Activated CD4-positive, alpha-beta T cell treated with anti-CD3 and anti-CD28 coated beads, Interleukin-2, amount 50 U/mL, for 48 hours (primary cell): ENCODE measurements at places on chromosomes 7 and 10.

GRCh38 chr10:22655312-22655981 is 58.9 kb downstream of the PIP4K2A start:
- no peak for DNase-seq

DNA sequence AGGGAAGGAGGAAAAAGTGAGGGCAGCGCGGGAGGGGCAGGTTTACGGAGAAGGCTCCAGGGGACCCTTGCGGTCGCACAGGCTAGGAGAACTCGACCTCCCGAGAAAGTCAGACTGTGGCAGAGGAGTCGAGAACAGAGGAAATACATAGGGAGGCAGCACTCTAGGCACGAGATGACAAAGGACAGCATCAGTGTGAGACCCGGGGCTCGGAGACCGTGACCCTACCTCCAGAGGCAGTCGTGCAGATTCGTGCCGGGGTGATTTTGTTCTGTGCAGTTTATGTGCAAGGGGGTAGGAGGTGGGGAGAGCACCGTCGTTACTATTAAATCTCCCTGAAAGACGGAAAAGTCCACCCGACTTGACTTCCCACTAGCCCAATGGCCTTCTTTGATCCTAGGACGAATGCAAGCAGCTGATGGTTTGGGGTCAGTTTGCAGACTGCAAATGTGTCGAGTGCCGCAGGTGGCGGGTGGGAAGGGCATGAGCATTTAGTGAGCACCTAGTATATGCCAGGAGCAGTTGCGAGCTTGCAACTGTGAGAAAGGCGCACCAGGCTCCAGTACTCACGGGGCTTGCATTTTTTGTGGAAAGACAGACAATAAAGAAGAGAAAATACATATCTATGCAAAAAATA is 674 bp upstream of the OSBPL3 start:
- peak; percentile 54 for DNase-seq

DNA sequence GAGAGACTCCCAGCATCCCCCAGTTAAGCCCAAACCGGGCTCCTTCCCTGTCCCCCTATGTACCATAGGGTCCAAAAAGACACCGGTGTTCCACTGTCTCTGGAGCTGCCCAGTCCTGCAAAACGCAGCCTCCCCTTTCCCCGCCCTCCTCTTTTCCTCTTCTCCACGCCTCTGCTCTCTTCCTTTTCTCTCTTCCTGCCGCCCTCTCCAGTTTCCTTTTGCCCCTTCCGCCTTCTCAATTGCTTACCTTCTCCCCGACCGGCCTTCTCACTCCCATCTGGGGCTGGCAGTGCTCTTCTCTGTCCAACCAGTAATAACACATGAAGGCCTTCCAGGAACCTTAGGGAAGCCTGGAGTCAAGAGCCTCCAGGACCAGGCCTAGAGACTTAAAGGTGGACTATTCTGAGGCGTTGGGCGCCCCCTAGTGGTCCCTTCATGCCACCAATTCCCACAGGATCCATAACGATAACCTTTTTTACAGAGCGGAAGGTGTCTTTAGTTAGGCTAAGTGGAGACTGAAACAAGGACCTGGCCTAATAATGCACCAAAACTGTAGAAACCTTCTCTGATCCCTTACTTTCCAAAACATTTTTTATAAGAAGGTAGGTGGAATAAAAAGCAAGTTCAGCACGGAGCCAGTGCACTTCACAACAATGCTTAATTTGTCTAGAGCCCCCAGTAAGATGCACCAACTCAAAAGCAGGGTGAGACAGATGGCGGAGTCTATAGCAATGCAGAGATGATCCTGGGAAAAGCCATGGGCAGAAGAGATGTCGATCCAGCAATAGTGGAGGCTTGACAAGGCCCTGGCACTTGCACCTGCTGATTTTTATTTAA is 27.2 kb upstream of the MSRB2 start:
- DNase-seq: peak; percentile 77

GRCh38 chr7:116246357-116246756 is 36.0 kb downstream of the TES start:
- DNase-seq: no peak

DNA sequence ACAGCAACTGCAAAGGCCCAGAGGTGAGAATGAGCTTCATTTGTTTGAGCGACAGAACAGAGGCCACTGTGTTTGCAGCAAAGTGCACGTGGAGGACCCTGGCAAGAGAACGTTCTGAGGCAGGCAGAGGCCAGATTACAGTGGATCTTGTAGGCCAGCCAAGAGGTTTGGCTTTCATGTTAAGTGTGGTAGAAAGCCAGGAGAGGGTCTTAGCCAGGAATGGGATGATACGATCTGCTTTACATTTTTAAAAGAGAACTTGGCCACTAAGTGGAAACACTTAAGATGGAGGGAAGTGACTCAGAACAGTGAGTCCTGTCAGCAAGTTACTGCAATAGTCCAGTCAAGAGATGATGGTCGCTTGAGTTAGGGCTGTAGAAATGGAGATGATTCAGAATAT is 4.6 kb downstream of the CCDC136 start:
- no peak for DNase-seq

GRCh38 chr10:5413012-5413938 is 918 bp downstream of the NET1 start:
- peak; percentile 5 for DNase-seq

DNA sequence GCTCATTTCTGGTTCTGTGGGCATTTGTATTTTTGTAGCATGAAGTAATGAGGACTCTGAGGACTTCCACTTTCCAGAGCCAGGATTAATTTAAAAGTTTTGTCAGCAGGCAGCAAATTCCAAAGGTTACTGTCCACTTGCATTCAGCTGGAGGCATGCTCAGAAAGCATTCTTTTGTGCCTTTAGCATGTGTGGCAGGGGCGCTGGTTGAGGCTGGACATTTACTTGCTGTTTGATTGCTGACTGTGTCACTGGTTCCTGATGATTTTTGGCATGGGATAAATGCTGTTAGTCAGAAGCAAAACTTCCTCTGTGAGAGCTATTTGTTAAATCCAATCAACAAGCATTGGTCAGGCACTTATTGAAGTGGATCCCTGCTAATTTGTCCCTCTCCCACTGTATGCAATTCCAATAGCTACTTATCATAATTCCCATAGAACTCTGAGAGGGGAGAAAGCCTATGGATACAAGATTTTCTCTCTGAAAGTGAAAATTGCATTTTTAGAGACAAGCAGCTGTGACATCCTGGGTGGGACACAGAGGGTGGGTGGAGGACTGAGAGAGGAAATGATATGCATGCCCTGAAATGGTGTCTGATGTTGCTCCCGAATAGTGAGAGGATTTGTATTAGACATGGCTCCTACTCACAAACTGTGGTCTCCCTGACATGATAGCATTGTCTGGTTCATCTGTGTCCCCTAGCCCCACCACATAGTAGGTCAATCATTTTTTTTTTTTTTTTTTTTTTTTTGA is 161.2 kb upstream of the WDR11 start:
- DNase-seq: no peak

DNA sequence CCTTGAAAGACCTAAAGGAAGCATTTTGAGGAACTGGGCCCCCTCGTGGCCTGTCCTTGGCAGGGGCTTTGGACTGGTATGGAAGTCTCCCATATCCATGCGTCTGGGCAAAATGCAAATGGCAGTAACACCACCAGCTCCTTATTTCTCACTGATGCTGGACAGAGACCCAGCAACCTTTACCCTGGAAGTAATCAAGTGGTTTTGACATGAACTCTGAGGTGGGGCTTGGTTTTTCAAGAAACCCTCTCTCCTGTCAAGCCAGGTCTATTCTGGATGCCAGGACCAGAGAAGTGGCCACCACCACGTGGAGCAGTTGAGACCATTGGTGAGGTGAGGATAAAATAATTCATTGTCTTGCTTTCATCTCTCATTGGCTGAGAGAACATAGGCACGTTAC is 84.4 kb downstream of the OTUD1 start:
- no peak for DNase-seq

GRCh38 chr10:3538656-3539531 is 246.1 kb downstream of the KLF6 start:
- peak; percentile 26 for DNase-seq

GRCh38 chr10:27207350-27207749 is 33.2 kb downstream of the ACBD5 start:
- no peak for DNase-seq
